NCI-H510A treated with DMSO at 0.1 percent for 48 hours (cell line): ENCODE measurements at places on chromosomes 1 and 21.

GRCh38 chr1:201049248-201049831 lies 25.8 kb upstream of the KIF21B start:
- DNase-seq, result no peak

DNA sequence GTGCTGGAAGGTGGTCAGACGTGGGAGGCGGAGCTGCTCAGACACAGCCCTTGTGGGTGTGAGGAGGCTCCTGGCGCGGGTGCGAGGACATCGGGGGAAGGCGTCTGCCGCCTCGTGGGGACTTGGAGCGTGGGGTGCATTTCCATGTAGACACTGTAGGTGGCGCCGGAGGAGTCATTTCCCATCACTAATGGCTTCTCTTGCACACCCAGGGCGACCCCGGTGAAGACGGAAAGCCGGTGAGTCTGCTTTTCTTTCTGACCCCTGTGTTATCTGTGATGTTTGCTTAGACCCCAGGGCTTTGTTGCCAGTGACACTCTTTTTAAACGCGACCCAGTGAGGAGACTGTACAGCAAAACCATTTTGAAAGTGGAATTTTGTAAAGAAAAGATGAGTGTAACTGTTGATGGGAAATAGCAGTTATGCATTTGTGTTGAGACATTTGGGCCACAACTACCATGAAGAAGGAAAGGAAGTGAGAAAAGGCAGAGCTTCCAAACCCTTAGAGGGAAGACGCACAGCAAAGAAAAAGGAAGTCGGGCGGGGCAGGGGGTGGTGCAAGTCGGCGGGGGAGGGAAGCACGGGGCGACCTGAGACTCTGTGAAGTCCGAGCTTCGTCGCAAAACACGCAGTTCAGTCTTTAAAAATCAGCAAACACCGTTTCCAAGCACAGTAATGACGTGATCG lies 64.0 kb downstream of the SLC19A1 start:
- no peak for DNase-seq

DNA sequence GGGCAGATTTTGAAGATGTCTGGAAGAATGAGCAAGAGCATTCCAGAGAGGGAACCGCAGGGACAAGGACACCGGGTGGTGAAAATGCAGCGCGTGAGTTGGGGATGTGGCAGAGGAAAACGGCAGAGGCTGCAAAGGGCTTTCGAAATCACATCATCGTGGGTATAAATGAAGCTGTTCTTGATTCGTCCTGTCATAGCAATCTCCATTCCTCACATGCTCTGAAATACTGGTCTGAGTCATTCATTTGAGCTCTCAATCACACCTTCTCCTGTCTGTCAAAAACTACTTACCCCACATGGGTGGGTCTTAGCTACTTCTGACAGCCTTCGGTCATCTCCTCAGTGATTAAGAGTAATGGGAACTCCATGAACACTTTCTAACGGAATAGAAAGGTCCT lies 81.5 kb downstream of the ERG start:
- DNase-seq, result no peak

DNA sequence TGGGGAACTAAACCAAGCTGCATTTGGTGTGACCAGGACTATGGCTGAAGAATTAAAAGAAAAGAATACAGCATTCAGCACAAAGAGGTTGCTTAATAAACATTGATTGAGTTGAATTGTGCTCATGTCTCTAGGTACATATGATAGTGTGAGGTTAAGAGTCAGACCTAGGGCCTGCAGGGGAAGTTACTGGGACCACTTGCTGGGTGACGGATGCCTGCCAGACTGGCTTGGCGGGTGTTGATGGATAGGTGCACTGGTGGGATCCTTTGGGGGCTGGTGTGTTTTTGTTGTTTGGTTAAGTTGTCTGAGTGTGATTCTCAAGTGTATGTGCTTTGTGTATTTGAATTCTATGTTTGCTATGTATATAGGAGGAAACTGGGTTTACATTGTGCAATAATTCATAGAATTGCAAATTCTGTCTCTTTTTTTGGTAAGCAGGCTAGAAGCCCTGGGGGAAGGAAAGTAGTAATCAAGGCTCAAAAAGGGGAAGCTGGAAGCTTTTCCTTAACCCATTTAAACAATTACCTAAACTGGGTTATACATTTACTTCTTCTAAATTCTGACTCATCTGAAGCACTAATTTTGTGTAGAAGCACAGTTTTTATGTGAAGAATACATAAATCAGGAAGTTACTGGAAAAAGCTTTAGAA lies 1.8 kb downstream of the CD101 start:
- DNase-seq, result no peak

DNA sequence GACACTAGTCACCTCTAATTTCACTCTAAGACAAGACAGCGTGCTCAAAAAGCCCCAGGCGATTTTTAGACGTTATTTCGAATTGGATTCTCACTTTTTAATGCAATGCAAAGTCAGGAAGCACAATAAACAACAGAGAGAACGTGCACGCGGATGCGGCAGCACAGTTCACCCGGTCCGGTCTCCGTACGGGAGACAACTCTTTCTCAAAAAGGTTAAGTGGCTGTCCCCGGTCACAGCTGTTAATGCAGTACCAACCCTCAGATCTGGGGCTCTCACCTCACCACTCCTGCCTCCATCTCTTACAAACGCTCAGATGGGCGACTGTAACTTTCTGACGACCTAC lies 1.2 kb downstream of the HP1BP3 start:
- DNase-seq, result peak; percentile 78

GRCh38 chr1:38872401-38873026 lies 634 bp downstream of the MYCBP start:
- peak; percentile 90 for DNase-seq

GRCh38 chr21:34797921-34798535 lies 129.2 kb downstream of the CLIC6 start:
- DNase-seq, result no peak

DNA sequence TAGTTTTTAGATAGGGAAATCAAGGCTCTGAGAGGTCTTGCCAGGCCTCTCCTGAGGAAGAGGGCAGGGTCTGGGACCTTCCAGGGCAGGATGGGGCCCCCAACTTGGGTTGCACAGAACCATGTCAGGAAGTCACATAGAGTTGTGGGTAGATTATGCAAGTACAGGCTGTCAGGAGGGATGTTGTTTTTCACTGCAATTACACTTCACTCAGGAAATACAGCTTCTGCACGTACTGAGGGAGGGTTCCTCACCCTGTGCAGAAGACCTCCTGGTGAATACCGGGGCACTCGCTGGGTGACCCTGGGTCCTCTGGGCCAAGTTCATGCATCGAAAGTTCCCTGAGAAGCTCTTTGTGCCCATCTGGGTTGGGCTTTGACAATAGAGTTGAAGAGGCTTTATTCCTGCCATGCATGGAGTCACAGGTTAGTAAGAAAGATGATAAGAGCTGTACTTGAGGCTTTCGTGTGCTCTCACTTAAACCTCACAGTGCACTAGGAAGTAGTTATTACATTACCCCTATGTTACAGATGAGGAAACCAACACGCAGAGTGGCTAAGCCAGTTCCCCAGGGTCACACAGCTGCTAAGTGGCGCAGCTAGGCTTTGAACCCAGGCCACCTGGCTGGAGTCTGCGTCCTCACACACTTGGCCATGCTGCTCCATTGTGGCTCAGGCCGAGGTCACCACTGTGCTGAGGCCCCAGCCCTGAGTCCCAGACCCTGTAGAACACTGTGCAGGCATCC lies 16.2 kb upstream of the TNFRSF1B start:
- DNase-seq, result no peak

DNA sequence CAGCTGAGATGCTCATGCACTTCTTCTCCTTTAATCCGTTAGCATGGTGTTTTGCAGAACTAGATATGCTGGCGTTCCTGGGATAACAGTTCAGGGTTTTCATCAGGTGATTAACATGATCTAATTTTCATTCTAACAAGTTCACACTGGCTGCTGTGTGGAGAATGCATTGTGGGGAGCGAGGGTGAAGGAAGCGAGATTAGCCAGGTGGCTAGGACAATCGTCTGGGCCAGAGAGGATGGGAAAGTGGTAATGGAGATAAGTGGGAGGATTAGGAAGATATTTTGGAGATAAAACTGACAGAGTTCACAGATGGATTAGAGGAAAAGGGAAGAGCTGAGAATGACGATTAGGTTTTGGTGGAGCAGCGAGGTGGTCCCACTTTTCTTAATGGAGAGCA lies 138.1 kb upstream of the MAGI3 start:
- no peak for DNase-seq

DNA sequence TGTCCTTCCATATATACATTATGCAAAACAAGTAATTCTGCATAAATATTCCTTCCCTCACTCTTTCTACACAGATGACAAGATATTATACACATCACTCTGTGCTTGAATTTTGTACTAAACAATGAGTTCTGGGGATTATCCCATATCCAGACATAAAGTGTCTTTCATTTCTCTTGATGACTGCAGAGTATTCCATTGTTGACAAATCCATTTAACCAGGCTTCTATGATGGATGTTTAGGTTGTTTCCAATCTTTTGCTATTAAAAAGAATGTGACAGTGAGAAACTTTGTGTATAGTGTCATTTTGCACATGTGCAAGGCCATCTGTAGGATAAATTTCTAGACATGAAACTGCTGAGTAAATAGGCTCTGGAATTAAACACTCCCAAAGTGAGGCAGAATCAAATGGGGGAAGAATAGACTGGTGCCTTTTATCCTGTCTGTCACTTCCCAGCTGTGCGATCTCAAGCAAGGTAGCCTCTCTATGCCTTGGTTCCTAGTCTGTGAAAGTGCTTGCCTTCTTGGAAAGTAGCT lies 29.9 kb upstream of the ATP2B4 start:
- no peak for DNase-seq

- DNase-seq, result peak; percentile 100
Measured at GRCh38 chr1:39098546-39099250, 72.5 kb downstream of the NDUFS5 start.

DNA sequence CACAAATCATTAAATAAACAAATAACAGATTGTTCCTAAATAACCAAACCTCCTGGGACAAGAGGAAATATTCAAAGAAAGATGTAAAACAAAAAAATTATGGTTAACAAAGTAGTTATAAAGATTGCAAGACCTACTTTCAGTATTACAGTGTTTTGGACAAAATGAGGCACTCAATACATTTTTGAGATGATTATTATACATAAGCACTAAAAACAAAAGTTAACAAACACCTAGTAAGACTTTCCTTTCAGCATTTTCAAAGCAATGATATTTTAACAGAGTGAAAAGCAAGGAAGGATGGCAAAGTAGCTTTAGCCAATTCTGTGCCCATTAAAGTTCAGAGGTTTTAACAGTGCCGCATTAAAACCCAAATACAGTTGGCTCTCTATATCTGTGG lies 17.2 kb downstream of the OMA1 start:
- DNase-seq, result no peak

DNA sequence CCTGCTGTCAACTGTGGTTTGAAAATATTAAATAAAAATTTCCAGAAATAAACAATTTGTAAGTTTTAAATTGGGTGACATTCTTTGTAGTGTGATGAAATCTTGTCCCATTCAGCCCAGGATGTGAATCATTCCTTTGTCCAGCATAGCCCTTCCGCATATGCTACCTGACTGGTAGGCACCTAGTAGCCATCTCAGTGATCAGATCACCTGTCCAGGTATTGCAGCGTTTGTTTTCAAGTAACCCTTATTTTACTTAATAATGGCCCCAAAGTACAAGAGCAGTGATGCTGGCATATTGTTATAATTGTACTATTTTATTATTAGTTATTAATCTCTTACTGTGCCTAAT lies 351.6 kb upstream of the B3GALT2 start:
- no peak for DNase-seq

DNA sequence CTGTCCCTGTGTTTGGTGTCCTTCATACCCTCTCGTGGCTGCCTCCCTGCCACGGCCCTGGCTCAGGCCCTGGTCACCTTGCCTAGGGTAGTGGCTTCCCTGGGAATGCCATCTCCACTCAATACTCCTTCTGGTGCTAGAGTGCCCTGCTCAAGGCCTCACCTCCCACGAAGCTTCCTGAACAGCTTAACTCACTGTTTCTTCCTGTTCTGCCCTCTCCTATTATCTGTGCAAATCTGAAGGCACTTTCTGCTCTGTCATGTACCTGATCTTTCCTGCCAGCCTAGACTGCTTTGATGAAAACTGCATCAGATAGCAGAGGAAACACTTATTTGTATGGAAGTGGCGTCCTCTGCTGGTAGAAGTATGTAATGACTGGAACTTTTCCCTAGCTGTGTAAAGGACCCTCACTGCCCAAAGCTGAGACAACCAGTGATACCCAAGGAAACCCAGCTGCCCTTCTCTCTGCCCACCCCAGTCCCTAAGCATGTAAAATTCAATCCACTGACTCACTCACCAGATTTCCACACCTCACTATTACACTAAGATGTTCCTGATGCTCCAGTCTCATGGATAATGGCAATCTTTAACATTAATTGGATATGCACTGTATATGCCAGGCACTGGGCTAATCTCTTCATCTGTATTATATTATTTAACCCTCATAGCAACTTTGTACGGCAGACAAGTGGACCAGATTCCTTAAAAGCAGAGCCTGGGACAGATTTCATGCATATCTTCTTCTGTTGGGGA lies 36.2 kb upstream of the BTG2 start:
- peak; percentile 85 for DNase-seq
